ENCODE measurements at places on chromosomes 12 and 14.

DNA sequence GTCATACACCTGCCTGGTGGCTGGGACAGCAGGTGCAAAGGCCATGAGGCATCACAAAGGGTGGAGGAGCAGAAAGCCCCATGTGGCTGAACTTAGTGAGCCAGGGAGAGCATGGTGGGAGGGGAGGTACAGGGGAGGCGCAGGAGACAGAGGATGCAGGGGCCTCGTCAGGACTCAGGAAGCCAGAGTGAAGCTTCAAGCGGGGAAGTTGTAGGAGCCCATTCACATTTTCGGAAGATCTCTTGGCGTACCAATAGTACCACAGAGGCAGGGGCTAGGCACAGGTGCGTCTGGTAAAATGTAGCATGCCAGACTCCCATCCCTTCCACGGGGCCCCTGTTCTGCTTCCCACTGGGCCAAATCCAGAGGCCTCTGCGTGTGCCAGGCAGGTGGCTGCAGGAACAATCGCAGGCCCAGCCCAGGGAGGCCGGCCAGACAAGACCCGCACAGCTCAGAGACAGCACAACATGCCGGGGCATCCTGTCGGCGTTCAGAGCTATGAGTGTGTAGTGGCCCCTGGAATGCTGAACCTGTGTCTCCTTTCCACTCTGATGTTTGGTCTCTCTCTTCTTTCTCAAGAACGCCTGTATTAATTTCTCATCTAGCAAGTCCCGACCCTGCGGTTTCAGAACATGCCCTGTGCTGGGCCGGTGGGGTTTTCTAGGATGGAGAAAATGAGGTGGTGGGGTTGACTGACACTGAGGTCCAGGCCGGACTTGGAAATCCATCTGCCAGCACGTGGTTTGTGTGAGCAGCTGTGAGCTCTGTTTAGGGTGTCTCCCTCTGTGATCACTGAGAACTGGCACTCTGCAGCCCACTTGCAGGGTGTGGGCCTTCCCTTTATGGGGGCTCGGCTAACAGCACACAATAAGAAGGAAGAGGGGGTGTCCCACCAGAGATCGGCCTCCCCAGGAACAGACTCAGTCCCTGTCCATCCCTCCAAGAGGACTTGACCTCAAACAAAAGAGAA is 5.5 kb upstream of the TMEM132D start:
- DNase-seq, result no peak

DNA sequence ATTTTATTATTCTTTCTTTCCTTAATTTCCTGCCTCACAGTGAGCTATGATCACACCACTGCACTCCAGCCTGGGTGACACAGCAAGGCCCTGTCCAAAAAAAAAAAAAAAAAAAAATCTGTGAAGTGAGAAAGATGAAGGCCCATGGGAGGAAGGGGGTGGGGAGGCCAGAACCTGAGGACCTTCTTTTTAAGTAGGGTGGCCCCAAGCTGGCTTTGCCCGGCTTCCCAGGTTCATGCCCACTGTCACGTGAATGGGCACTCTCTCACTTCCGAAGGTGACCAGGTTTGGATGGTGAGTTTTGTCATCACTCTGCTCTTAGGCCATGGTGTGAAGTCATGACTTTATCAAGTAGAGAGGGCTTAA is 82.3 kb downstream of the TNFAIP2 start:
- no peak for DNase-seq

- DNase-seq, result no peak
These were observed 20.7 kb downstream of the KRT85 start for GRCh38 chr12:52346593-52346992.

DNA sequence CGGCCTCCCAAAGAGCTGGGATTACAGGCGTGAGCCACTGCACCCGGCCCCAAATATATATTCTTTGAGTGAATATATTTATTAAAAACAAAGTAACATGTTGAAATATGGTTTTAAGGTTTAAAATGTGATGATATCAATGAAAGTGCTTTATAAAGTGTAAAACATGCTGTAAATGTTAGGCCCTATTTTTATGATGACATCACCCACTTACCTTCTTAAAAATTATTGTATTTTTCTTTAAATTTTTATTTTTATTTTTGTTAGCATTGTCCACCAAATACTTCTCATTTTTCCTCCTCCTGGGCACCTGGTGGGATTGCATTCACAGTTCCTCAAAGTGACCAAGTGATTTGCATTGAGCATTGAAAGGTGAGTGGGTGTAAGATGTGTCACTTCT is 152.6 kb upstream of the TBX3 start:
- DNase-seq, result no peak

GRCh38 chr12:64608901-64609535 is 1.3 kb upstream of the RASSF3 start:
- DNase-seq, result peak; percentile 60

GRCh38 chr12:106303202-106303820 is 778 bp downstream of the TCP11L2 start:
- DNase-seq, result peak; percentile 83

GRCh38 chr14:96143906-96144305 is 60.7 kb upstream of the BDKRB2 start:
- no peak for DNase-seq

DNA sequence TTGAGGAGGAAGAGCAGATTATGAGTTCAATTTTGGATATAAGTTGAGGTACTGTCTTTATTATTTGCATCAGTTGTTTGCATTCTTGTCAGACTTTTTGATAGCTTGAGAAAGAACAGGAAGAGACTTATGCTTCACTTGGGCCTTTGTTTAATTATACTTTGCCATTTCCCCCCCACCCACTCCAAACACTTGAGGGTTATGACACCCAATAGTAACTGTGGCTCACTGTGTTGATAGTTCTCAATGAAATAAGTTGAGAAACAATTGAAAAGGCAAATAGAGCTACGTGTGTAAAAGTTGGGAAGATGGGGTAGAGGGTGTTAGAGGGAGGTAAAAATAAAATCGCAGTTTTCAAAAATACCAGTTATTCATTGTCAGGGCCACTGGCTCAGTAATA is 17.7 kb downstream of the NAA30 start:
- DNase-seq, result no peak

- no peak for DNase-seq
These were observed 723 bp downstream of the ATF7 start for GRCh38 chr12:53625373-53625945.

DNA sequence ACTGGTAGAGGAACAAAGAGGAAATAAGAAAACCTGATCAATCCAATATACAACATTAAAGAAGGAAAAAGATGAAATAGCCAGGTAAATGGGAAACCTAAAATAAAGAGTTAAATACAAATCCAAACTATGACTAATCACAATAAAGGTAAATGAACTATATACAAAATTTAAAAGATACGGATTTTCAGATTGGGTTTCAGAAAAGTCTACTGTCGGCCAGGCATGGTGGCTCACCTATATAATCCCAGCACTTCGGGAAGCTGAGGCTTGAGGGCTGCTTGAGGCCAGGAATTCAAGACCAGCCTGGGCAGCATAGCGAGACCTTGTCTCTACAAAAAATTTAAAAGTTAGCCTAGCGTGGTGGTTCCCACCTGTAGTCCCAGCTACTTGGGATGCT is 39.9 kb upstream of the CHGA start:
- no peak for DNase-seq

GRCh38 chr12:57614178-57614947 is 3.1 kb downstream of the ARHGEF25 start:
- peak; percentile 9 for DNase-seq

- DNase-seq, result no peak
These were observed 192.0 kb upstream of the HMGA2 start for GRCh38 chr12:65632131-65632855.

DNA sequence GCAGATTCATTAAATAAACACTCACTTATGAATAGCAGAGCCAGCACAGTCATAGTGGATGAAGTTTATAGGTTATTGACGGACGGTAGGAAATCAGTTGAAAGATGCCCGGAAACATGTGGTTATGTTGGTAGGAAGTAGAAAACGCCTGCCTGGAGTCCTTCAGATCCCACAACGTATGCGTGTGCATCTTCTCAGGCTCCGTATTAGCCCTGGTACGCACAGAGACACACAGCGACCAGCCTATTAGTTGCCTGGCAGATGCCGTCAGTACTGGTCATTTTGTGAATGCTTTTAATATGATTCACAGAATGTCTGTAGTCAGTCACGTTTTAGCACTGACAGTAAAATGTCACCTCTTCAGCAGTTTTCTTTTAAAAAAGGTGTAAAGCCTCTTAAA is 196.4 kb downstream of the RGS6 start:
- no peak for DNase-seq

DNA sequence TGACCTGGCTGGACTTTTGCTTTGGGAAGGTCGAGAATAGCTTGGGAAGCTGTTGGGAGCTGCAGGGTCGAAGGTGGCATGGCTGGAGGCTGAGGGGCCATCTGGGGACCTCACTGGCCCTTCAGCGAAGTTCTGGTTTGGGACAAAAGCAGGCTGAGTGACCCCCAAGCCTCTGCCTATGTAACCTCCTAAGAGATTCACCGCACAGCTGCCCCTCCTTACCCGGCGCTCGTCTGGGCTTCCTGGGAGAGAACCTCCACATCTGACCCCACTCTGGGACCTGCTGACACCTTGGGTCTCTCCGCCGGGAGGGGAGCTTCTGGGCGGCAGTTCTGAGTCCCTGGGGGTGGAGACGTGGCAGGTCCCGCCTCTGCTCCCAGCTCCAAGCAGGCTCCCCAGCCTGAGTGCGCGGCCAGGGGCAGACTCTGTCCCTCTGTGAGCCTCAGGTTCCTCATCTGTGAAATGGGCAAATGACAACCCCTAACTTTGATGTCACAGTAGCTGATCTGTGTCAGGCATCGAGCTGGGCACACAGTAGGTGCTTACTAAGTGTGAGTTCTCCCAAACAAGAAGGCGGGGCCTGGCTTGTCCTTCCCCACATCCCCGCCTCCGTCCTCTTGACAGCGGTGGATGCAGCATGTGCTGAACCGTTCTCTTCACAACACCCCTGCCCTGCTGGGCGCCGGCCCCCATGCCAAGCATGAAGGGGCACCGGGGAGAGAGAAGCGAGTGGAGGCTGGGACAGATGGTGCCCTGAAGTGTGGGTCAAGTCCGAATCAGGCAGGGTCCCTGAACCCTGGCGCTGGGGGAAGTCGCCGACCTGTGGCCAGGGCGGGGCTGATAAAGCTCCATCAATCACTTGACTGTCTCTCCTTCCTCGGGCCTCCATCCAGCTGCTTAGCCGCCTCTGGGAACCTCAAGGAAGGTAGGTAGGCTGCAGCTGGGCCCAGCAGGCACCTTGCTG is 3.8 kb downstream of the EXOC3L4 start:
- no peak for DNase-seq

- DNase-seq, result no peak
These were observed 88.3 kb downstream of the NPAS3 start for GRCh38 chr14:33026850-33027430.

DNA sequence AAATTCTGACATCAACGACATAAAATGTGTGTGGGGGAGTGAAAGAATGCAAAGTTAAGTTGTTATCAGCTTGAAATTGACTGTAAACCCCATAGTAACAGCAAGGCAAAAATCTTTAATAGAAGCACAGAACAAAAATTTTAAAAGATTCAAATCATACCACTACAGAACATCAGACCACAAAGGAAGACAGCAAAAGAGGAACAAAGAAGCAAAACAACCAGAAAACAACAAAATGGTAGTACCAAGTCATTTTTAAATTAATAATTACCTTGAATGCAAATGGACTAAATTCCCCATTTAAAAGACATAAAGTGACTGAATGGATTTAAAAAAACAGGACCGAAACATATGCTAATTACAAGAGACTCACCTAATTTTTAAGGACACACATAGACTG is 31.3 kb downstream of the A2M start:
- no peak for DNase-seq

DNA sequence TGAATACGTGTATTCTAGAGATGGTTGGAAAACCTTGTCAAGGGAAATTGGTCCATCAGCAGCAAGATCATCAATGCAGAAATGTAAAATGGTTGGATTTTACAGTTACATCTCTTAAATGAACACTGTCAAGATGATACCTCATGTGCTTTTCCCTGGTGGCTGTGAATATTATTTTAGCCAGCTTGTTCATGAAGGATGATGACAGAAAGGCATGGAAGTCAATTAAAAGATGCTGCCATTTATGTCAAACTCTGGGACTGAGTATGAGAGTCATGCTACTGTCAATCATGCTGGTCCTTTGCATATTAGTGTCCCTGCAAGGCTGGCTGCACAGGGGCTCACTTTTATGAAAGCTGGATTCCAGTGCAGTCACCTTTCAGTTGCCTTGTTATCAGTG is 10.3 kb upstream of the RERG start:
- DNase-seq, result no peak

GRCh38 chr12:65343230-65343629 is 64.7 kb downstream of the MSRB3 start:
- no peak for DNase-seq

- no peak for DNase-seq
These were observed 7.2 kb upstream of the KLC1 start for GRCh38 chr14:103621860-103622259.

- DNase-seq, result no peak
These were observed 250.6 kb downstream of the RGS6 start for GRCh38 chr14:72182708-72183432.

GRCh38 chr12:32166510-32166909 is 59.9 kb downstream of the BICD1 start:
- no peak for DNase-seq

- peak; percentile 86 for DNase-seq
These were observed 6.2 kb downstream of the ISCU start for GRCh38 chr12:108568338-108569154.

DNA sequence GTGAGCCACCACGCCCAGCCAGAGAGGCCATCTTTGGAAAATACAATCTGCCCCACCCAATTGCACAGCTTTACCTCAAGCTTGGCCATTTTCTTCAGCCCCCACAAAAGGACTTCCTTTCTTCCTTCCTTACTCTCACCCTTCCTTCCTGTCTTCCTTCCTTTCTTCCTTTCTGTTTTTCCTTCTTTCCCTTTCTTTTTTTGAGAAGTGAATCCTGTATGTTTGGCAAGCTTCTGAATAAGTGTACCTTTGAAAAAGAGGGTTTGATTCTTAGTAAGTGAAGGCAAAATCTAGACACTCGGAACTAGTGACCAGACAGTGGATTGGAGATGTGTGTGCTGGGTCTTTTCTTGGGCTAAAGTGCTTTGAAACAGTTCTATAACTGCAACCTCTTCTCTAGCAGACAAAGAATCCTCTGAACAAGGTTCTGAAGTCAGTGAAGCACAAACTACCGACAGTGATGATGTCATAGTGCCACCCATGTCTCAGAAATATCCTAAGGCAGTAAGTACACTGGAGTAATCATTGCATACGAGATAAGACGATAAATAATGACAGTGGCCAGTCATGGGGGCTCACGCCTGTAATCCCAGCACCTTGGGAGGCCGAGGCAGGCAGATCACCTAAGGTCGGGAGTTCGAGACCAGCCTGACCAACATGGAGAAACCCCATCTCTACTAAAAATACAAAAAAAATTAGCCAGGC is 49.5 kb downstream of the SUPT16H start:
- DNase-seq, result no peak

DNA sequence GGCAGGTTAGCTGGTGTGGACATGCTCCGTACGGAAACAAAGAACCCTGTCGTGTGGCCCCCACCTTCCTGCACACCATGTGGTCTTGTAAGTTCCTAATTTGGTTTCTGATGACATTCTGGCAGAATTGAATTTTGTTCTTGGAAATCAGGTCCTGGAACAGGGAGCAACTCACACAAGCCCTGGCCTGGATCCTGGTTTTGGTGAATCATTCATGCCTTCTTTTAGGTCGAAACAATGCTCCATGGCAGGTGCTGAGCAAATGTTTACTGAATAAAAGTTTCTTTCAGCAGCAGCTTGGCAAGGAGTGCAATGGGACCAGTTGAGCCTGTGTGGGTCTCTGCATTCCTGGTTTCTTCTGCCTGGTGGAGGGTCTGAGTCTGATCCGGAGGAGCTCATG is 978.4 kb downstream of the BCL11B start:
- DNase-seq, result no peak

- DNase-seq, result no peak
These were observed 72.0 kb downstream of the BMP4 start for GRCh38 chr14:53884601-53885000.

GRCh38 chr12:20375560-20375959 is 7.2 kb downstream of the PDE3A start:
- no peak for DNase-seq

Measured in stimulated activated naive CD8-positive, alpha-beta T cell treated with anti-CD3 and anti-CD28 coated beads, Interleukin-15, amount 100 ng/mL, for 72 hours (primary cell).